ENCODE measurements at places on chromosomes 5 and 9. TPM values are rescaled to one million over a fixed set of nuclear protein-coding genes. Genes with fewer than 3 reads are reported as not detected.
A peak's percentile ranks its signal among the peaks of the same experiment; 100 is the strongest.

Gene SRP19
- 55.3 TPM for total RNA-seq

Gene FOXI1
- not detected for total RNA-seq

- no peak overlapping the region for H3K4me3 ChIP-seq
- no peak for DNase-seq
- peaks cover 62% of the 10 kb centered on the region for H3K36me3 ChIP-seq
- H3K4me1 ChIP-seq: no peaks in the 10 kb centered on the region
Observed at GRCh38 chr5:867300-867870, 16.6 kb upstream of the ZDHHC11 start.

- peaks cover 18% of the 10 kb centered on the region for H3K4me1 ChIP-seq
- H3K4me3 ChIP-seq: no peak overlapping the region
- no peak for DNase-seq
- no peak overlapping the region for H3K27ac ChIP-seq
- H3K36me3 ChIP-seq: no peaks in the 10 kb centered on the region
- H3K27me3 ChIP-seq: no peaks in the 10 kb centered on the region
Observed at GRCh38 chr5:180364306-180364856, 11.2 kb upstream of the GFPT2 start.

GRCh38 chr5:38079620-38080402 lies 178.5 kb upstream of the EGFLAM start:
- no peak overlapping the region for H3K4me3 ChIP-seq
- peaks cover 22% of the 10 kb centered on the region for H3K27me3 ChIP-seq
- H3K36me3 ChIP-seq: no peaks in the 10 kb centered on the region
- DNase-seq: no peak

- no peak for DNase-seq
- peak overlapping the region; percentile 85 for H3K27ac ChIP-seq
- H3K36me3 ChIP-seq: no peaks in the 10 kb centered on the region
Observed at GRCh38 chr5:172003746-172004145, 2.7 kb downstream of the FBXW11 start.

- no peak for DNase-seq
- peak overlapping the region; percentile 52 for H3K27ac ChIP-seq
- peaks cover 11% of the 10 kb centered on the region for H3K36me3 ChIP-seq
- peaks cover 88% of the 10 kb centered on the region for H3K4me1 ChIP-seq
Observed at GRCh38 chr9:124264823-124265233, 7.1 kb downstream of the NEK6 start.

DNA sequence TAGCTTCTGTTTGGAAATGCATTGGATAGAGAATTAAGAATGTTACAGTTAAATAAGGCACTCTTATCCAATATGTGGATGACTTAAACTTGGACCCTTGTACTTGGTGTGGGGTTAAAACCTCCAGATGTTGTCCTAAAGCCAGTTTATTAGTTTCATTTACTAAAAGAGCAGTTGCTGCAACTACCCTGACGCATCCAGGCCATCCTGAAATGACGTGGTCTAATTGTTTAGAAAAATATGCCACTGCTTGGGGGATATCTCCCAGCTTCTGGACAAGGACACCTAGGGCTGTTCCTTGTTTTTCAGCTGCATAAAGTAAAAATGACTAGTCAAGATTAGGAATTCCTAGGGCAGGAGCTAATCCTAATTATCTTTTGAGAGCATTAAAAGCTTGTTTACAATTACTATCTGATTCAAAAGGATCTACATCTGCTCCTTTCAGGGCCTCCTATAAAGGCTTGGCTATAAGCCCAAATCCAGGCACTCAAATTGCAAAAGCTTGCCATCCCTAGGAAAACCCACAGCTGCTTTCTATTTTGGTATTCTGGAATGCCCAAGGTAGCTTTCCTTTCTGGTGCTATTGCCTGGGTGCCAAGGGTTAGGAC lies 45.7 kb upstream of the SLCO4C1 start:
- no peak overlapping the region for H3K27ac ChIP-seq
- no peaks in the 10 kb centered on the region for H3K4me1 ChIP-seq
- no peak for DNase-seq
- no peak overlapping the region for H3K4me3 ChIP-seq
- H3K27me3 ChIP-seq: no peaks in the 10 kb centered on the region
- no peaks in the 10 kb centered on the region for H3K36me3 ChIP-seq

Data from osteocyte (in vitro differentiated cells).